ENCODE measurements at places on chromosomes 2 and 18. TPM values are rescaled to one million over a fixed set of nuclear protein-coding genes. Genes with fewer than 3 reads are reported as not detected.

MYO5B gene
- 11.8 TPM for total RNA-seq

EMILIN1 gene
- 0.39 TPM for total RNA-seq

PKDCC gene
- 18.8 TPM for total RNA-seq

INHA gene
- 0.51 TPM for total RNA-seq

LIMS3 gene
- not detected for total RNA-seq

CDH19 gene
- 1.3 TPM for total RNA-seq

SCN2A gene
- not detected for total RNA-seq

Measured in A549 treated with RU486 at 1 μM for 4 hours (cell line).